Testis (tissue), 5 donors: ENCODE measurements at places on chromosomes 16 and 17. TPM values are rescaled to one million over a fixed set of nuclear protein-coding genes. Genes with fewer than 3 reads are reported as not detected.

Gene CASKIN1
- total RNA-seq, result 159 TPM

DNA sequence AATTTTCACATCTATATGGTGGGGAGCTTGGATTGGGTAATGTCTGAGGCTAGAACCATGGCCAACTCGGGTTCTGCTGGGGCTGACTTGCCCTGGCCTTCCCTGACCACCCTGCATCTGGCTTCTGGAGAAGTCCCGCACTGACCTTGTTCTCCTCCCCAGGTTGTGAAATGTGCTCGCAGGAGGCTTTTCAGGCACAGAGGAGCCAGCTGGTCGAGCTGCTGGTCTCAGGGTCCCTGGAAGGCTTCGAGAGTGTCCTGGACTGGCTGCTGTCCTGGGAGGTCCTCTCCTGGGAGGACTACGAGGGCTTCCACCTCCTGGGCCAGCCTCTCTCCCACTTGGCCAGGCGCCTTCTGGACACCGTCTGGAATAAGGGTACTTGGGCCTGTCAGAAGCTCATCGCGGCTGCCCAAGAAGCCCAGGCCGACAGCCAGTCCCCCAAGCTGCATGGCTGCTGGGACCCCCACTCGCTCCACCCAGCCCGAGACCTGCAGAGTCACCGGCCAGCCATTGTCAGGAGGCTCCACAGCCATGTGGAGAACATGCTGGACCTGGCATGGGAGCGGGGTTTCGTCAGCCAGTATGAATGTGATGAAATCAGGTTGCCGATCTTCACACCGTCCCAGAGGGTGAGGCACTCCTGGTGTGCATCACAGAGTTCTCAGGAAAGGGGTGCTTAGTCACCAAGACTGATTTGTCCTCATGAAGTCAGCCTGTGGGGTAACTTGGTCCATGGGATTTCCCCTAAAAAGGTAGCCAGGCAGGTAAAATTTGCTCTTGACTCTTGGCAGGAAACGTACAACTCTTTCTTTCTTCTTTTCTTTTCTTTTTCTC, 6.1 kb downstream of the NOD2 start:
- H3K27me3 ChIP-seq, result no peaks in the 10 kb centered on the region
- H3K4me3 ChIP-seq, result no peak overlapping the region
- H3K4me1 ChIP-seq, result peaks cover 13% of the 10 kb centered on the region
- no peaks in the 10 kb centered on the region for H3K36me3 ChIP-seq

DNA sequence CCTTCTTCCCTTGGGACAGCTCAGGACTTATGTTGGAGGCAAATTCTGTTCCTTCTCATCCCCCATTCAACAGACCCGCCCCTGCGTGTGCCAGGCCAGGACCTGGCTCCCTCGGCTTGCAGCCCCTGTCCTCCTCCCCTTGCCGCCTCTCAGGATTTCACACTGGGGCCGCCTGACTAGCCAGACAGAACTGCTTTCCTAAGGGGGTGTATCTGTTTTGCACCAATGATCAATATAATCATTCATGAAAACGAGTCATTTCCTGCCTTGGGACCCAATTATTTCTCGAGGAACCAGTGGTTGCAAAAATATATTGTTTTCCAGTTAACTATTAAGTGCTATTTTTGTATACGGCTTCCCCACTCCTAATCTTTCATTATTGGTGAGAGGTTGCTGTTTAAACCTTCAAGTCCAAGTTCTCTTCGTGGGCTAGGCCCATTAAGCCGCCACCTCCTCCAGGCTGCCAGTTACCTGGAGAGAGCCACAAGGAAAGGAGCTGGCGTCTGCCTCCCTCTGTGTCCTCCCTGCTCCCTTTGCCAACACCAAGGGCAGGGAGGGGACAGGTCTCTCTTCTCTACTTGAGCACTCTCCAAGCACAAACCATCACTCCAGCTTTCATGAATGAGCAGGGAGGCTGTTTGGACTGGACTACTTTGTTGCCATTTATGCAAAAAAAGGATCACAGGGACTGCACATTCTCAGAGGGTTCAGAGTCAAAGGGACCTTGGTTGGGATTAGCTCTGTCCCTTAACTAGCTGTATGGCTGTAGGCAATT, 8.9 kb downstream of the DCAKD start:
- no peak overlapping the region for H3K27ac ChIP-seq
- peaks cover 33% of the 10 kb centered on the region for H3K4me1 ChIP-seq
- H3K36me3 ChIP-seq, result no peaks in the 10 kb centered on the region
- no peaks in the 10 kb centered on the region for H3K27me3 ChIP-seq
- no peak overlapping the region for H3K4me3 ChIP-seq

Gene SMIM36
- 9.5 TPM for total RNA-seq

DNA sequence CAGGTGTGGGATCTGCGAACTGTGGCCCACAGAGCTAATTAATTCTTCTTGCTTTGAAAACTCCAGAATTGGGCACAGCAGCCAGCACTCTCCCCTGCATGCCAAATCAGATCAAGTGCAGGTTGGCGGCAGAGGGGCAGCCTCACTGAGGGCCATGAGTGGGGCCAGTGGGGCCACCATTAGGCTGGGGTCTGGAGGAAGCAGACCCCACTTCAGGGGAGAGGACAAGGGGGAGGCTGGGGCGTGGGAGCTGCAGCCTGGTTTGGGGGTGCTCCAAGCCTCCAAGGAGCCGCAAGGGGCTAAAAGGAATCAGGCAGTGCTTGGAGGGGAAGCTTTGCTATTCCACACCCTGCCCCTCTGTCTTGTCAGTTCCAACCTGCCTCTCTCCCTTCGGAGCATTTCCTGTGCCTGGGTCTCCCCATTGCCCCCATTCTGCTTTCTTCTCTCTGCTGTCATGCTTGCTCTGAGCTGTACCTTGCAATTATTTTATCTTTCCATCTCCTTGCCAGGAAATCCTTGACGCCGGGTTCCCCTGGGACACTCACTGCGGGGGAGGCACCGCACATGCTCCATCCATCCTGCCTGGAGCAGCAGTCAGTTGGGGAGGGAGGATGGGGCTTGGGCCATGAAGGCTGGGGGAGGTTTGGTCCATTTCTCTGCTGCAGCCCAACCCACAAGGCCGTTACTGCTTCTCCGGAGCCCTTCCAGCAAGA, 3.3 kb upstream of the ABCC3 start:
- no peaks in the 10 kb centered on the region for H3K36me3 ChIP-seq
- no peak for DNase-seq
- H3K27ac ChIP-seq, result no peak overlapping the region
- H3K27me3 ChIP-seq, result no peaks in the 10 kb centered on the region

GRCh38 chr16:75312875-75313274, 61.5 kb upstream of the BCAR1 start:
- no peak overlapping the region for H3K27ac ChIP-seq
- peaks cover 12% of the 10 kb centered on the region for H3K4me1 ChIP-seq
- H3K27me3 ChIP-seq, result no peaks in the 10 kb centered on the region
- no peak for DNase-seq

GRCh38 chr17:82338858-82339633, 5.5 kb upstream of the SECTM1 start:
- peaks cover 13% of the 10 kb centered on the region for H3K4me1 ChIP-seq
- H3K4me3 ChIP-seq, result no peak overlapping the region
- DNase-seq, result peak; percentile 47
- H3K27me3 ChIP-seq, result no peaks in the 10 kb centered on the region

Gene CDK12
- 103 TPM for total RNA-seq

DNA sequence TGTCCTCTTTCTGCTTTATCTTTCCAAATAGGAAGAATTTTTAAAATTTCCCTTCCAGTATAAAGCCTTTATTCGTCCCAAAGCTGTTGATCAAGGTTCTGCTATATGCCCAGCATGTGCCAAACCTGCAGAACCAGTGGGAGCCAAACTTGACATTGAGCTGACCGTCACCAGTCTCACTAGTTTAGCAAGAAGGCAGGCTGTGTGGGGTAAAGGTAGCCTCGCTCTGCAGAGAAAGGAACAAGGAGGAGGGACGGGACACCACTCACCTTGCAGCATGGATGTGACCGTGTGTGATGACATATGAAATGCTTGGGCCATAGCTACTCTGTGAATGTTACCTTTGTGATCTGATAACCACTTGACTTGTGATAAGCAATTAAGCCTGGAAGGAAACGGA, 392.2 kb downstream of the CPPED1 start:
- H3K36me3 ChIP-seq, result no peaks in the 10 kb centered on the region
- no peak overlapping the region for H3K27ac ChIP-seq
- DNase-seq, result no peak
- H3K27me3 ChIP-seq, result no peaks in the 10 kb centered on the region
- no peaks in the 10 kb centered on the region for H3K4me1 ChIP-seq
- no peak overlapping the region for H3K4me3 ChIP-seq

- no peak for DNase-seq
- H3K27ac ChIP-seq, result no peak overlapping the region
- no peaks in the 10 kb centered on the region for H3K4me1 ChIP-seq
Observed at GRCh38 chr17:13268791-13269595, 251.2 kb upstream of the ELAC2 start.

Gene PRCD
- 3.8 TPM for total RNA-seq

- peaks cover 43% of the 10 kb centered on the region for H3K4me1 ChIP-seq
- peak overlapping the region; percentile 97 for H3K27ac ChIP-seq
- peak; percentile 88 for DNase-seq
- H3K4me3 ChIP-seq, result no peak overlapping the region
Observed at GRCh38 chr16:28531777-28532744, 6.7 kb downstream of the NUPR1 start.

Gene TSNAXIP1
- total RNA-seq, result 31.3 TPM

Gene FOXO3B
- 11.8 TPM for total RNA-seq

DNA sequence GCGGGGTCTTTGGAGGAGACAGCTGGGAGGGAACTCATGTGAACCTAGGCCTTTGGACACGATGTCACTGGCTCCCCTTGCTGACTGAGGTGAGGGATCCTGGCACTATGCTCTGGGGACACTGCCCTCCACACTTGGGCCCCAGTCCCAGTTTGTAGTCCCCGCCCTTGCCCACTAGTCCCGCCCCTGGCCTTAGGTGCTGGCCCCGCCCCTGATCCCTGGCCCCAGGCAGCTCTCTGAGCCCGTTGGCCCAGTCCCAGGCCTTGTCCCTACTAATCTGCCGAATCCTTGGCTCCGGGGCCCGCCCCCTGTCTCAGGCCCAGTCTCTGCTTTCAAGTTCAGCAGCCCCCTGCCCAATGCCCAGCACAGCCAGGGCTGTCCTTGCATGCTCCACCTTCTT, 61.0 kb downstream of the SMPD3 start:
- no peaks in the 10 kb centered on the region for H3K4me1 ChIP-seq
- no peak for DNase-seq
- H3K4me3 ChIP-seq, result no peak overlapping the region

Gene MYOCD
- 13.3 TPM for total RNA-seq

GRCh38 chr16:72715267-72715666, 332.7 kb downstream of the ZFHX3 start:
- H3K4me3 ChIP-seq, result no peak overlapping the region
- H3K27me3 ChIP-seq, result no peaks in the 10 kb centered on the region

DNA sequence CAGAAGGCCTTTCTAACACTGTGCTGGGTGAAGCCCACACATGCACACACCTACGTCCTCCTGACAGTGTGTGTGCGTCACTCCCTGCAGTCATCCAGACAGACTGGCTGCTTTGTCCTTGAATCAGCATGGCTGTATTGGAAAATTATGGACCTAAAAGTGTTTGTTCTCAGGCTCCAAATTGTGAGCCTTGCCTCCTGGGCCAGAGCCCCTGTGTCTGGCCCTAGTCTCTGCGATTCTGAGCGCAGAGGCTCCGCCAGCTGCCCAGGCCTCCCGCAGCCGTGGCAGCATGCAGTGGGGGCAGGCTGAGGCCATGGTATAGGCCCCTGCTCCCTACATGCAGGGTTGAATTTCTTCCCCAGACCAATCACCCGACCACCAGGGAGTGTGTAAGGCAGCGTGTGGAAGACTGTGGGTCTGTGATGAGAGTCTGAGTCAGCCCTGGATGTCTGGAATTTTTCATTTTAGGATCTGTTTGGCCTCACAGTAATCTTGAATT, 166.9 kb downstream of the LGALS9B start:
- H3K27ac ChIP-seq, result peak overlapping the region; percentile 56
- peaks cover 5% of the 10 kb centered on the region for H3K4me1 ChIP-seq
- no peak for DNase-seq
- H3K27me3 ChIP-seq, result no peaks in the 10 kb centered on the region
- no peaks in the 10 kb centered on the region for H3K36me3 ChIP-seq

Gene GRAP
- total RNA-seq, result 5.3 TPM

DNA sequence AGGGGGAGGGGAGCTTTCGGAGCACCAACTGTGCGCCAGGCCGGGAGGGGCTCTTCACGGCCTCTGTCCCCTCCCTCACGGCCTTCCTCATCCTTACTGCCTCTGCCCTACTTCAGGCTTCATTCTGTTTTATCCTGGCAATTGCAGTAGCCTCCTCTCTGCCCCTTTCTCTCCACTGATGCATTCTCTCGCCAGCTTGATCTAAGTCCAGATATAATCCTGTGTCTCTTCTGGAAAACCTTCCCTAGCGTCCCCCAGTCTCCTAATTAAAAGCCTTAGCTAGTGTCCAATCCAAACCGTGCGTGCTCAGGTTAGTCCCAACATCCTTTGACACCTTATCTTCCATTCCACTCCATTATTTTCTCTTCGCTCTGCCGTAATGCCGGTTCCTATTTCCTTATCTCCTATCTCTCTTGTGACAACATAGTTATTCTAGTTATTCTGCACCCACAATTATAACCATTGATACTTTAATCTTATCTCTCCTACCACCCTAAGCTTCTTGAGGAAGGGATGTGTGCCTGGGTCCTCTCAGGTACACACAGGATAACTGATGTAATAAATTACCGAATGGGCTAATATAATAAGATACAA, 869 bp downstream of the ZNF48 start:
- peaks cover 6% of the 10 kb centered on the region for H3K4me1 ChIP-seq
- DNase-seq, result no peak
- H3K27ac ChIP-seq, result no peak overlapping the region
- H3K27me3 ChIP-seq, result no peaks in the 10 kb centered on the region

GRCh38 chr17:72937707-72938106, 154.8 kb downstream of the SLC39A11 start:
- H3K4me3 ChIP-seq, result no peak overlapping the region
- H3K36me3 ChIP-seq, result no peaks in the 10 kb centered on the region
- no peak for DNase-seq
- no peak overlapping the region for H3K27ac ChIP-seq

DNA sequence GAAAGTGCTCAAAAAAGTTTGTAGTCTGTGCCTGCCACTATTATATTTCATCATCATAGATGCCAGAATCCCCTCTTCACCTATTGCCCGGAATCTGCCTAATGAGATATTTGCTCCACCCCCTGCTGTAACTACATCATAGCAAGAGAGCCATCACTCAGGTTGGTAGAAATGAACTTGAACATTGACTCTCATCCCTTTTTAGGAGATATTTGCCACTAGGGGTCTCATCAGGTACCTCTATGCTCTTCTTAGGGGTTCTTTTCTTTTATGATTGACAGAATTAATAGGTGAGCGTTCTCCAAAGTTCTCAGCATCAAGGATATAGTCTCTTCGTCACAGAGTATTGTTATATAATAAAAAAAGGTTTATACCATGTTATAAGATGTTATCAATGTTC, 20.0 kb downstream of the ANKS4B start:
- no peaks in the 10 kb centered on the region for H3K36me3 ChIP-seq
- H3K4me1 ChIP-seq, result no peaks in the 10 kb centered on the region
- no peak overlapping the region for H3K27ac ChIP-seq
- no peaks in the 10 kb centered on the region for H3K27me3 ChIP-seq
- no peak overlapping the region for H3K4me3 ChIP-seq
- no peak for DNase-seq

GRCh38 chr16:4639899-4640509, 15.4 kb downstream of the MGRN1 start:
- no peak overlapping the region for H3K27ac ChIP-seq
- H3K4me3 ChIP-seq, result no peak overlapping the region
- DNase-seq, result no peak

Gene SPNS3
- total RNA-seq, result 0.39 TPM

Gene ZFPM1
- 23.9 TPM for total RNA-seq
